ENCODE measurements at places on chromosomes 4 and X. TPM values are rescaled to one million over a fixed set of nuclear protein-coding genes. Genes with fewer than 3 reads are reported as not detected.

NPY1R gene
- 2.4 TPM for total RNA-seq

MORF4L2 gene
- 299 TPM for total RNA-seq

SHROOM4 gene
- 5.4 TPM for total RNA-seq

TSPAN5 gene
- 13.7 TPM for total RNA-seq

- no peak for DNase-seq
- H3K4me1 ChIP-seq, result no peaks in the 10 kb centered on the region
- no peak overlapping the region for H3K4me3 ChIP-seq
- H3K27ac ChIP-seq, result no peak overlapping the region
- no peaks in the 10 kb centered on the region for H3K36me3 ChIP-seq
These were observed 98.8 kb upstream of the DHX15 start for GRCh38 chr4:24683116-24683515.

DNA sequence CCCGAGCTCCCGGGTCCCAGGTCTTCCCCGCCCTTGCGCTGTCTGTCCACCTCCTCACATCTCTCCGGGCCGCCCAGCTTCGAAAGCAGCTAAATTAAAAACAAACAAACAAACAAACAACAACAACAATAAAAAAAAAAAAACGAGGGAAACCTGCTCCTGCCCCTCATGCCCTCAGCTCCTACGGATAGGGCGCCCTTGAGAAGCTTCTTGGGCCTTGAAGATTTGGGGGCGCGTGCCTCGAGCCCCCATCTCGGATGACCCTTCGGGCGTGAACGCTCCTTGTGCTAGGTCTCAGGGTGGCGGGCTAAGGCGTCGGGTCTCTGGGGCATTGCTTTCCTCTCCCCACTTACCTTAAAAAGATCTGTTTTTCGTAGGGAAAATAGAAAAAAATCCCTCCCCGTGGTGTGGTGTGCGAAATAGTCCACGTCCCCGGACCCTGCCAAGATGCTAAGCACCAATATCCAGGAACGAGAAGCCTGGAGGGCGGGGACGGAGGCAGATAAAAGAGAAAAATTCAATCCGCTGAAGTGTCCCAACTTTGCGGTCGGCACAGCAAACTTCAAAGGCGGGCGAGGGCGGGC lies 603 bp downstream of the NDNF start:
- peaks cover 24% of the 10 kb centered on the region for H3K4me1 ChIP-seq
- H3K4me3 ChIP-seq, result peak overlapping the region; percentile 64
- peak overlapping the region; percentile 75 for H3K27ac ChIP-seq
- peaks cover 29% of the 10 kb centered on the region for H3K27me3 ChIP-seq

DNA sequence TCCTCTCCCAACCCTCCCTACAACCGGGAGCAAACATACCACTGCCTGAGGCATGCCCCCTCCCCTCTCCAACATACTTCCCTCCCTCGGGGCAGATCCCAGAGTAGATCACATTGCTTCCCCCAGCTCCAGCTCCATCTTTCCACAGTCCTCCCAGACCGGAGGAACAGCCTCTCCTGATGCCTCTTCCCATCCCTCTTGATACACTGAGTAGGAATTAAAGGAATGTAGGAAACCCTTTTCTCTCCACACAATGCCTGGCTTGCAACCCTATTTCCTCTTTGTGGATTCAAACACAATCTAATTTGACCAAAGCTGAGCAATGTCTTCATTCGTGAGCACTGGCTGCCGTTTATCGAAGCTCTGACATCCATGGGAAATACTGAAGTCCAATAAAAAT lies 339.8 kb downstream of the BCOR start:
- H3K27me3 ChIP-seq, result no peaks in the 10 kb centered on the region
- peaks cover 26% of the 10 kb centered on the region for H3K4me1 ChIP-seq
- H3K36me3 ChIP-seq, result no peaks in the 10 kb centered on the region
- peak overlapping the region; percentile 73 for H3K27ac ChIP-seq

GRCh38 chr4:55503169-55503568 lies 43.5 kb downstream of the CLOCK start:
- H3K27me3 ChIP-seq, result no peaks in the 10 kb centered on the region
- no peaks in the 10 kb centered on the region for H3K4me1 ChIP-seq
- no peaks in the 10 kb centered on the region for H3K36me3 ChIP-seq
- no peak for DNase-seq

DNA sequence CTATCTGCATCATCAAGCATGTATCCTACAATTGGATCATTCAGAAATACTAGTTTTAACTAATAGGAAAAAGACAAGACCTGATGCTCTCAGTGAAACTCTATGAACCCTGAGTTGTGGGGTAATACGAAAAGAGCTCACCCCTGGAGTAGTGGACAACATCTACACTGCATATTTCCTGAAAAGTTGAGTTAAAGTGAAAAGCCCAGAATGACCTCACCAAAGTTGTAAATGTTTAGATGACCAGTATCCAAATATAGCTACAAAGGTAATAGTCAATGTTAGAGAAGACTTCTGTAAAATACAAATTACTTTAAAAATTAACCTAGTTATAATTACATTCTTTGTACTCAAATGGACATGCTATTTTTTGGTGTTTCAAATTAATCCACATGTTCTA lies 52.8 kb upstream of the SRPX start:
- no peaks in the 10 kb centered on the region for H3K4me1 ChIP-seq
- H3K4me3 ChIP-seq, result no peak overlapping the region
- no peaks in the 10 kb centered on the region for H3K27me3 ChIP-seq
- no peak for DNase-seq
- H3K36me3 ChIP-seq, result no peaks in the 10 kb centered on the region
- no peak overlapping the region for H3K27ac ChIP-seq

DNA sequence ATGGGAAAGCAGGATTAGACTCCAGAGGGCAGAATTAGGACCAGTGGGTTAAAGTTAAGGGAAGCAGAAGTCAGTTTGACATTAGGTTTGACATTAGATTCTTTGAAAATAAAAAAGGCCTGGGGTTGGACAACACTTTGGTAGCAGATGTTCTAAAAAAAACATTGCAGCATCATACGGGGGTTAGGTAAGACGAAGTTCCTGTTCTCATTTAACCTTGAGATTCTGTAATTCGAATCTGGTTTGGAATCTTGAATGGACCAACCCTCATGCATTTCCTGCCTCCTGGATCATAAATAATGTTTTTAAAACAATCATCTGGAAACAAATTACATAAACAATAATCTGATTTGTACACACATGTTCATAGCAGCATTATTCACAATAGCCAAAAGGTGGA lies 181.0 kb downstream of the SHROOM3 start:
- no peaks in the 10 kb centered on the region for H3K36me3 ChIP-seq
- peaks cover 51% of the 10 kb centered on the region for H3K4me1 ChIP-seq

DNA sequence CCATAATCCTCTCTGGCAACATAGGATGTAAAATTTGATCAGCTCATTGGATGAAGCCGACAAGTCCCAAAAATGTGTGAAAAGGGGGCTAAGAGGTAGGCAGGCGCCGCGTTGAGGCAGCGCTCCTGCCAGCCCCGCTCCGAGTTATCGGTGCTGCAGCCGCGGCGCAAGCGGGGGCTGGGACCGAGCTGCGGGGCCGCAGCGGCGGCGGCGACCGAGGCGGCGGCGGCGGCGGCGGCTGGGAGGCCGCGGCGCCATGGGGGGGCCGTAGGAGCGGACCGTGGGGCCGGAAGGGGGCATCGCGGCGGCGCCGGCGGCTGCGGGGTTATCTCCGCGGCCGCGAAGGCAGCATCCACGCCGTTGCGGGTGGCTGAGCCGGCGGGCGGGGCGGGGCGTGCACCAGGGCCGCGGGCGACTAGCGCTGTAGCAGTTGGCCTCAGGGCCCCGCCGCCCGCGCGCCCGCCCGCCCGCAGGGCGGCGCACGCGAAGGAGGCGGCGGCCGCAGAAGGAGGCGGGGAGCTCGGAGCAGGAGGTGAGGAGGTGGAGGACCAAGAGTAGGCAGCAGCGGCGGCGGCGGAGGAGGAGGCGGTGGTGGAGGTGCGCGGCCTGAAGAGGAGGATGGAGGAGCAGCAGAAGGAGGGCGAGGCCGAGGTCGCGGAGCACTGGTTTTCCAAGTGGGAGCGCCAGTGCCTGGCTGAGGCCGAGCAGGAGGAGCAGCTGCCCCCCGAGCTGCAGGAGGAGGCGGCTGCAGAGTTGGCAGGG lies 126.0 kb upstream of the CXorf66 start:
- H3K27ac ChIP-seq, result no peak overlapping the region
- no peaks in the 10 kb centered on the region for H3K36me3 ChIP-seq
- no peaks in the 10 kb centered on the region for H3K27me3 ChIP-seq
- peak overlapping the region; percentile 53 for H3K4me3 ChIP-seq
- DNase-seq, result no peak
- peaks cover 10% of the 10 kb centered on the region for H3K4me1 ChIP-seq

GRCh38 chrX:97860226-97860625 lies 976.5 kb downstream of the RPA4 start:
- no peaks in the 10 kb centered on the region for H3K27me3 ChIP-seq
- no peak for DNase-seq
- H3K4me1 ChIP-seq, result no peaks in the 10 kb centered on the region

- H3K27me3 ChIP-seq, result no peaks in the 10 kb centered on the region
- H3K27ac ChIP-seq, result no peak overlapping the region
- H3K4me3 ChIP-seq, result no peak overlapping the region
- no peaks in the 10 kb centered on the region for H3K4me1 ChIP-seq
- no peak for DNase-seq
These were observed 58.1 kb upstream of the HOPX start for GRCh38 chr4:56739066-56739777.

DNA sequence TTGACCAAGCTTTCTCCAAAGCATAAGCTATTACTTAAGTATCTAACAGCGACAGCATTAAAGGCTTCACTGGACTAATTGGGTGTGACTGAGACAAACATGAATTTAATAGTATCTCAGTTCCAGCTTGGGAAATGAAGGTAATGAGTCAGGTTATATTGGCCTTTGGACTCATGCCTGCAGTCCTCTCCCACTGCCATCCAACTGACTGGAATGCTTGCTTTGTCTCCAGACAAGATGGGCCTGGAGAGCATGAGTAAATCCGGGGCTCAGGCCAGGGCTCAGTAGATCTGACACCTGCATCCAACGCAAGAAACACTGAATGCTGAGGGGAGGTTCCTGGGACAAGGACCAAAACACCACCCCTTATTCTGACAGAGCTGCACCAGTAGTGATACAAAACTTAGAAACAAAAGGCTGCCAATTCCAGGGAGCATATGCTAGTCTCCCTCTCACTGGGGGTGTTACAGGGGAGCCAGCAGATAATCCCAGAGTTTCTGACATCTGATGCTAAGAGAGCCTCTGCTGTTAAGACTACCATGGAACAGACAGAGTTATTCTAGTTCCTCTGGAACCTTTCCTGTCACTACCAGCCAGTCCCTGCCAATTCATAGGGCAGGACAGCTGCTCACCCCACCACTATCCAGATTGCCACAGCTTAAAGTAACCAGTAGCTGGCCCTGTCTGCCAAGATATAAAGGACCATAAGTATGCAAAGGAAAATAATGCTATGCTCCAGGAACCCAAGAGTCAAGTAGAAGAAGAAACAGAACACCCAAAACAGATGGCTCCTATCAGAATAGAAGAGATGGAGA lies 293.8 kb downstream of the IQCM start:
- no peak overlapping the region for H3K4me3 ChIP-seq
- no peaks in the 10 kb centered on the region for H3K27me3 ChIP-seq
- H3K4me1 ChIP-seq, result peaks cover 8% of the 10 kb centered on the region
- H3K36me3 ChIP-seq, result no peaks in the 10 kb centered on the region

- no peaks in the 10 kb centered on the region for H3K27me3 ChIP-seq
- DNase-seq, result no peak
- H3K4me1 ChIP-seq, result peaks cover 8% of the 10 kb centered on the region
These were observed 180.0 kb downstream of the DHRSX start for GRCh38 chrX:2320580-2321327.

DNA sequence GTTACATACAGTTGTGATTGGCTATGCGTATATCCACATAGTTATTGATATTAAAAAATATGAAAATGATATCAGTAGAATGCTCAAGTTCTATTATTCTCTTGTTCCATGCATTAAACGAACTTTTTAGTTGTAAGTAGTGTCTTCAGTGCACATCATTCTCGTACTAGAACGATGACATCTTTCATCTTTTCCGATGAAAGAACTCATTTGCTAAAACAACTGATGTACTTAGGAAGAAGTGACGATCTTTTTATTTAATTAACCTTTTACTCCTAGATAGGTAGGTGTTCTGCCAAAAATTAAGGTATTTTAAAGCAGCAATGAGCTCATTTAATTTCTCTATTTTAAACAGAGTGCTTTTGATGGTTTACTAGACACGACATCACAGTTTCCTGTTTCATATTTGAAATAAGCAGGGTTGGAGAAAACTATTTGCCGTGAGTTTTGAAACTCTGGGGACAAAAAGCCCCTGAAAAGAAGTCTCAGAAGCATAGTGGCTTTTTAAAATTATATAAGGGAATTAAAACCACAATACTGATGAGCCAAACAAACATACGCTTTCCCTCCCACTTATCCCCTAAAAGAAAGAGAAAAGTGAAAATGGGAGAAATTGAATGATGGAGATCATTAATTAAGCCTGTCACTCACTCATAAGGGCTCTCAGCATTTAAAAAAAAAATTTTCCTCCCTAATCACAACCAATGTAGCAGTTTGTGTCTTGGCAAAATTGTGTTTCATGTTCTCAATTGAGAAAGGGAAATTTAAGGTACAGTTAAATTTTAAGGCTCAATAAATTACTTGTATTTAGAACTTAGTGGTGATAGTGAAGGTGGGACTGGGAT lies 25.6 kb downstream of the SPRY1 start:
- no peak overlapping the region for H3K27ac ChIP-seq
- DNase-seq, result no peak
- no peak overlapping the region for H3K4me3 ChIP-seq

GRCh38 chr4:112109360-112110058 lies 35.7 kb upstream of the FAM241A start:
- no peak for DNase-seq
- no peaks in the 10 kb centered on the region for H3K36me3 ChIP-seq
- no peaks in the 10 kb centered on the region for H3K27me3 ChIP-seq

DNA sequence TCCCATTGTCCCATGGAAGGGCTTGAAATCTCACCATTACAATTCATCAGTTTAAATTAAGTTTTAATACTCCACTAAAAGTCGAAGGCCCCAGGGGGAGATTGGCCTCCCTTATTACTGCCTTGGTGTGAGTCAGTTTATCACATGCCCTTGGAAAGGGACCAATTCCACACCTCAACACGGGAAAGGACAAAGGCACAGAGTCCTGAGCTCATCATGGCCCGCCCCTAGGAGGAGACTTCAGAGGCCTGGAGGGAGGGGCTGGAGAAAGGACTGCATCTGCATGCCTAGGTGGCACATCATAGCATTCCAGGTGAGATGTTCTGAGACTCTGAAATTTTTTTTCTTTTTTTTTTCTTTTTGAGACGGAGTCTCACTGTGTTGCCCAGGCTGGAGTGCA lies 2.8 kb upstream of the SEL1L3 start:
- H3K36me3 ChIP-seq, result no peaks in the 10 kb centered on the region
- DNase-seq, result no peak
- no peak overlapping the region for H3K27ac ChIP-seq
- no peaks in the 10 kb centered on the region for H3K27me3 ChIP-seq

- no peak overlapping the region for H3K27ac ChIP-seq
- DNase-seq, result no peak
- H3K4me1 ChIP-seq, result peaks cover 39% of the 10 kb centered on the region
- H3K36me3 ChIP-seq, result no peaks in the 10 kb centered on the region
- no peaks in the 10 kb centered on the region for H3K27me3 ChIP-seq
These were observed 73.9 kb upstream of the HGFAC start for GRCh38 chr4:3367866-3368265.

- no peak overlapping the region for H3K4me3 ChIP-seq
These were observed 107.0 kb downstream of the IQCM start for GRCh38 chr4:149708513-149709130.

Measured in esophagus muscularis mucosa (tissue), 4 donors.